ENCODE measurements at places on chromosomes 3 and 15.
A peak's percentile ranks its signal among the peaks of the same experiment; 100 is the strongest.

DNA sequence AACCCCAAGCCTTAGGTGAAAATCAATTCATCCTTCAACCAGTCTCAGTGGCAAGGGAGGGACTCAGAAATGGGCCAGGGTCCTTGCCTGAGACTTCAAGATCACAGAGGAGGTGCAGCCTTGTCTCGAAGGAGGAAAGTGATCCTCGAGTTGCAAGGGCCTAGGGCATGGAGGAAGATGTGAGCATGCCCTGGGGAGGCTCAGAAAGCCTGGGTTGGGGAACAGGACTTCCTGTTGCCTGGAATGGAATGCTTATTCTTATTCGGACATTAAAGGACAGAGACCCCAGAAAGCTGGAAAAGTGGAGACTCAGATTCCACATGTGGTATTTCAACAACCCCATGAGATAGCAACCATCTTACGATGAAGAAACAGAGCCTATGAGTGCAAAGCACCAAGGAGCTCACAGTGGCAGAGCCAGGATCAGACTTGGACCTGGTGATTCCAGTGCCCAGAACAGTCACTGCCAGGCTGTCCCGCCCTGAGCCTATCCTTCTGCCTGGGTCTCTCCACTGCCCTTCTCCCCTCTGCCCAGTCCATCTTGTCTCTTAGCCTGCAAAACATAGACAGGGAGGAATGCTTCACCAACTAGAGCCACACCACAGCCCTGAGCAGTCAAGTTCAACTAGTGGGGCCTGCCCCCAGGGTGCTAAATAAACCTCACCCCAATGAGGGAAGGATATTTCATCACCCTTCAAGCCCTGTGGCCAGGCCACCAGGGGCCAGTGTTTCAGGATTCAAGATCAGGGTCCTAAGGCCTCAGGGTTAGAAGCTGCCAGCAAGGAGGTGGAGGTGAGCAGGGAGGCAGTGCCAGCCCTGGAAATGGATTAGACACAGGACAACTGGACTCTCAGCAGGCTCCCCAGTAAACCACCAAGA lies 21.9 kb downstream of the DAPK2 start:
- DNase-seq, result no peak

DNA sequence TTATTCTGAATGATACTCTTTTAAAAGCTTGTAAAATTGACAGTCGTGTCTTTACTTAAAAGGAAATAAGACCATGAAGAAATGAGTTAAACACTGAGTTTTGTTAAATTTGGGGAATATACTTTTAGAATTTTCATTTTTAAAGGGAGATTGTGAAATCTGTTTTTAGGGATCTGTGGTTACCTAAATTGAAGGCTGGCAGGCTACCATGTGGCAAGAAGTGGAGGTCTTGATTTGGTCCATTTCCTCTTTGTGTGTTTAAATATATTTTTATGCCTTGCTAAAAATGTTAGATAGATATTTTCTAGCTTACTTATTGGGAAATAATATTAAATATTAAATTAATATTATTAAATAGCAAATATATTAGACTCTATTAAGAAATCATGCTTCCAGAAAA lies 36.6 kb upstream of the SLC22A13 start:
- no peak for DNase-seq

DNA sequence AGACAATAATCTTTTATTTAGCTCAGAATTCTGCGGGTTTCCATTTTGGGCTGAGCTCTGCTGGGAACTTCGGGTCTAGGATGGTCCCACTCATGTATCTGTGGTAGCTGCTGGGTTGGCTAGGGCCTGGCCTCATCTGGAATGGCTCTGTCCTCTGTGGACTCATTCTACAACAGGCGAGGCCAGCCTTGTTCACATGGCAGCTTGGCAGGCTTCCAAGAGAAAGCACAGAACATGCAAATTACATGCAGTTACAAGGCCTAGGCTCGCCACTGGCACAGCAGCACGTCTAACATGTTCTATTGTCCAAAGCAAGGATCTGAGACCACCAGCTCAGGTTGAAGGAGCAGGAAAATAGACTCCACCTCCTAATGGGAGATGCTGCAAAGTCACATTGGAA lies 431.4 kb downstream of the PDCD6IP start:
- no peak for DNase-seq

DNA sequence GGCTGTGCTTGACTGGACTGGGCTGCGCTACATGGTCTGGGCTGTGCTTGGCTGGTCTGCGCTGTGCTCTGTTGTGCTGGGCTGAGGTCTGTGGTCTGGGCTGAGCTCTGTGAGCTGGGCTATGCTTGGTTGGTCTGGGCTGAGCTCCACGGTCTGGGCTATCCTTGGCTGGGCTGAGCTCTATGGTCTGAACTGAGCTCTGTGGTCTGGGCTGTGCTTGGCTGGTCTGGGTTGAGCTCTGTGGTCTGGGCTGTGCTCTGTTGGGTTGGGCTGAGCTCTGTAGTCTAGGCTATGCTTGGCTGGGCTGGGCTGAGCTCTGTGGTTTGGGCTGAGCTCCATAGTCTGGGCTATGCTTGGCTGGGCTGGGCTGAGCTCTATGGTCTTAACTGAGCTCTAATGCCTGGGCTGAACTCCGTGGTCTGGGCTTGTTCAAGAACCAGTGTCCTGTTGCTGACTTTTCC lies 92.0 kb downstream of the PLXNA1 start:
- DNase-seq, result peak; percentile 74

DNA sequence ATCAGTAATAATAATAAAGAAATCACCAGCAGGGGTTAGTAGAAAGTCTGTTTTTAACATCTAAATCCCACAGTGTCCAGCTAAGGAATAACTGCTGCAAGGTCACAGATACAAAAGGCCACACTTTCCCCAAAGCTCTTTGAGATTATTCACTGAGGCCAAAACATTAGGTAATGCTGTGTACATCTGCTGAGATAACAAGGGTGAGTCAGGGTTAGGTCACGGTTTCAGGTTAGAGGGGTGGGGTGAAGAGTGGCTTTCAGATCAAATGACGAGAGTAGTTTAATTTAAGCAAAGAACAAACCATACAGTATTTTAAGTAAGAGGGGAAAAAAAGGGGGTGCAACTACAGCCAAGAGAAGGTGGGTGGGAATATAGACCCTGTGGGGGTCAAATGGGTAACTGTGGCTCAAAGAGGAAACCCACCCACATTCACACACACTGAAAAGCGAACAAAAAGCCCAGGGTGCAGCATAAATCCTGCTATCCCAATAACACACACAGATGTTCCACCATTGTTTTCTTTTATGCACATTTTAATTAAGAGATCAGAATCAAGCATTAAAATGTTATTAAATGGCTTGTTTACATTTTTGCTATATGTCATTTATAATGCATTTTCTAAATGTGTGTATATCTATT lies 412.9 kb downstream of the TIGIT start:
- no peak for DNase-seq

DNA sequence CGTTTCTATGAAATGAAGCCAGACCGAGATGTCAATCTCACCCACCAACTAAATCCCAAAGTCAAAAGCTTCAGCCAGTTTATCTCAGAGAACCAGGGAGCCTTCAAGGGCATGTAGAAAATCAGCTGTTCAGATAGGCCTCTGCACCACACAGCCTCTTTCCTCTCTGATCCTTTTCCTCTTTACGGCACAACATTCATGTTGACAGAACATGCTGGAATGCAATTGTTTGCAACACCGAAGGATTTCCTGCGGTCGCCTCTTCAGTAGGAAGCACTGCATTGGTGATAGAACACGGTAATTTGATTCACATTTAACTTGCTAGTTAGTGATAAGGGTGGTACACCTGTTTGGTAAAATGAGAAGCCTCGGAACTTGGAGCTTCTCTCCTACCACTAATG lies 41.9 kb upstream of the TRA2B start:
- no peak for DNase-seq

DNA sequence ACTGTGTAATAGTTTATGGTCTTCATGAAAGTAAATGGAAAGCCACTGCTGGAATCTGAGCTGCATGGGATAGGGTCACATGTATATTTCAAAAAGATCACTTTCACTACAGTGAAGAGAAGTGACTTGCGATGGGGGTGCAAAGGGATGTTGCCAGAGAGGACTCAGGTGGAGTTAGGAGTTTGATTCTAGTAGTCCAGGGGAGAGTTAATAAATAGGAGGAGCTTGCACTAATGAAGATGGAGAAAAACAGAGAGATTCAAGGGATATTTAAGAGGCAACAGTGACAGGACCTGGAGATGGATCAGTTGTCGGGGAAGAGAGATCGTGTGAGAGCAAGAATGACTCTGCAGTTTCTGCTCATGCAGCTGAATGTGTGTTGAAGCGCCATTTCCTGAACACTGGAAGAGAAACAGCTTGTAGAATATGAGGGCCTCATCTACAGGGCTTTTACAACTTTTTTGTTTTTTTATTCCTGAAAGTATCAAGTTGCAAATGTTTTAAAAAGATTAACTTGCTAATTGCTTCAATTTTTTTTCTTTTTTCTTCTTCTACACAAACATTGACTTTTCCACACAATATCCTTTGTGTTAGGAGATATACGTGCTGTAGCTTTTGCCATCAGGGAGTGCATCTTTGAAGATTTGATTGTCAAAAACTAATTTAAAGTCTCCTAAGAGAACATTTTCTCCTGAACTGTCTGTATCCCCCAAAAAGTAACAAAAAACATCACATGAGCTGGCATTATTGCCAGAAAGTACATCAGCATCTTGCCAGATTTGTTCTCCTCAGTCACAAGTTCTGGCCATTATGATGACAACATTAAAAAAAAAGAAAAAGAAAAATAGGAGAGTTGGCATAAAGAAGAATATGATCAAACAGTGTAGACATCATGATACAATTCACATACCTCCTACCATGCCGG lies 37.5 kb downstream of the SETMAR start:
- peak; percentile 26 for DNase-seq

- DNase-seq, result no peak
Measured at GRCh38 chr3:144407335-144407734, 435.7 kb downstream of the DIPK2A start.

DNA sequence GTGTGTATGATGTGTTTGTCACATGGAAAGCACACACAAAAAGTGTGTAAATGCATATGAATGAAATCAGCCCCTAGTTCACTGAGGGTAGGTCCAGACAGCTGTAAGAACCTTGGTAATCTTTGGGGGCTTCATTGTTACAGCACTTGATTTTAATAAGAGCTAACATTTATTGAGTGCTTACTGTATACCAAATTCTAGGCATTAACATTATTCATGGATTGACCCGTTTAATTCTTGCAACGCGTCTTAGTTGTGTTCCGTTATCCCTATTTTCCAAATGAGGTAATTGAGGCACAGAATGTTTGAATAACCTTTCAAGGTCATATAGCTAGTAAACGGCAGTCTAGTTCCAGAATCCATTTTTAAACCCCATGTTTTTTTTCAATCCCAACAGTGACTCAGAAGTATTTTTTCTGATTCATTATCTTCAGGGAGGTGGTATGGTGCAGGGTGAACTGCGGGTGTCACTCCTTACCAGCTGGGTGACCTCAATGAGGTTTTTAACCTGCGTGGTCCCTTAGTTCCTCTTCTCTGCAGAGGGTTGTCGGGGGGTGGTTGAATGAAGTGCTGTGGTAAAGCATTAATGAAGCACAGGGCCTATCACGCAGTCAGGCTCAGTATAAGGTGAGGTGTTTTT lies 14.2 kb downstream of the RAB8B start:
- no peak for DNase-seq

- no peak for DNase-seq
Measured at GRCh38 chr3:50825841-50826240, 151.1 kb downstream of the DOCK3 start.

GRCh38 chr3:196642434-196642833 lies 2.9 kb downstream of the NRROS start:
- peak; percentile 36 for DNase-seq

- DNase-seq, result no peak
Measured at GRCh38 chr3:7640787-7641186, 779.9 kb downstream of the GRM7 start.

GRCh38 chr15:64901914-64902313 lies 9.8 kb upstream of the ANKDD1A start:
- DNase-seq, result no peak

- DNase-seq, result no peak
Measured at GRCh38 chr3:106349191-106349881, 480.5 kb upstream of the CBLB start.

DNA sequence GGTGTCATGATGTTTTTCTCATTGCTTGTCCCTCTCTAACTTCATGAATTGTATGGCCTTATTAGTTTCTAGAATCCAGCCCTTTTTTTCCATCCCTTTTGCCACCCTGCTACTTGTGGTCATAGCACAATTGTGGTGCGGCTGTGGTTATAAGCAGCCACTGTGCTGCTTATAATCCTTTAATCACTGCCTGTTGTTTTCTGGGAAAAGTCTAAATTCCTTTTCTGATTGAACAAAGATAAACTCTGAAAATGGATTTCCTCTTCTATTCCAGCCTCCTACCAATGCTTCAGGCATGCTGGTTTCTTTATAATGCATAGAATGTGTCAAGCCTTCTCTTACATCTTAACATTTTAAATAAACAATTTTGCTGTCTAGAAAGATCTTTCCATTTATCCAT lies 319.5 kb downstream of the C3orf38 start:
- no peak for DNase-seq

GRCh38 chr3:43181202-43181821 lies 75.4 kb upstream of the POMGNT2 start:
- no peak for DNase-seq

- DNase-seq, result no peak
Measured at GRCh38 chr3:147324356-147324755, 82.0 kb downstream of the ZIC4 start.
